ENCODE measurements at places on chromosomes 1 and 21.

DNA sequence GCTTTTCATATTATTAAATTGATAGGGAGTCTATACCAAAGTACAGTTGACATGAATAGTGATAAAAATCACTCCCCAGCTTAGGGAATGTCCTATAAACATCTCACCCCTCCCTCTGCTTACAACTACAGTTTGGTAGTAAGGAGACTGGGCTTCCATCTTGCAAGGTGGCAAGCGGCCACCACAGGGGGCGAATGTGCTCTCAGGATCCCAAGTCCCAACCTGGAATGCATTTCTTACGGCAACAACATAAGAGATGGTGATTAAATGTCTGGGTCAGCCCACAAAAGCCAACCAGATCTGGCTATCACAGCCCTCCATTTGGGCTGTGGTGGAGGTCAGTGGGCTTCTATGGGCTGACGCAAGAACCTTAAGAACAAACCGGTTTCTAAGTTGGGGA is 68.0 kb downstream of the SMYD2 start:
- no peak for DNase-seq

GRCh38 chr1:25256578-25256965 is 9.3 kb upstream of the RSRP1 start:
- DNase-seq: no peak

DNA sequence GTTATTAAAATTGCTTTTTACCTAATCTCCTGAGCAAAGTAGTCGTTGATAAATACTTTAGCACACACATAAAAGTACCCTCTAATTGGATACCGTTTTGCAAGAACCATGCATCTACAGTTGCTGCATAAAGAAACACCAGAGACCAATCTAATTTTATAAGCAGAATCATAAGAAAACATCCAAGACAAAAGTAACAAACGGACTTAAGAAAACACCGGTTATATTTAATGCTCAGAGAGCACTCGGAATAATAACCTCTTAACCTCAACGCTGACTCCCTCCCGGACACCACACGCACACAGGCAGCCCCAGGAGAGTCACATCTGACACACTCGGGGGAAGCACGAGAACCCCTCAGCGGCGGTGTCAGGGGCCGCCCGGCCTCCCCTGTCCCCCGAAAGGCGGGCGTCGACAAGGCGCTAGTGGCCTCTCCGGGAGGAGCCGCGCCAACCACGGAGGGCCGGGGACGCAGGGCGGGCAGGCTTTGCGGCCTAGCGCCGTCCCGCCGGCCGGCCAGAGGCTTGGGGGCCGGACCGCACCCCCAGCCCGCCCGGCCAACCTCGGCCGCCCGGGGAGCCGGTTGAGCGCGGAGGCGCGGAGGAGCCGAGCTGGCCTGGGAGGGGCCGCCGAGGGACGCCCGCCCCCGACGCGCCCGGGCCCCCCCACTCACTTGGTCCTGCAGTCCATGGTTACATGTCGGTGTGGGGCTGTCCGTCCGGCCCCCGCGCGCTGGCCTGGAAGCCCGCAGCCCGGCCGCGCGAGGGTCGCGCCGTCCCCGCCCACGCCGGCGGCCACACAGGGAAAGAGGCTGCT is 606 bp downstream of the DENND1B start:
- peak; percentile 18 for DNase-seq

DNA sequence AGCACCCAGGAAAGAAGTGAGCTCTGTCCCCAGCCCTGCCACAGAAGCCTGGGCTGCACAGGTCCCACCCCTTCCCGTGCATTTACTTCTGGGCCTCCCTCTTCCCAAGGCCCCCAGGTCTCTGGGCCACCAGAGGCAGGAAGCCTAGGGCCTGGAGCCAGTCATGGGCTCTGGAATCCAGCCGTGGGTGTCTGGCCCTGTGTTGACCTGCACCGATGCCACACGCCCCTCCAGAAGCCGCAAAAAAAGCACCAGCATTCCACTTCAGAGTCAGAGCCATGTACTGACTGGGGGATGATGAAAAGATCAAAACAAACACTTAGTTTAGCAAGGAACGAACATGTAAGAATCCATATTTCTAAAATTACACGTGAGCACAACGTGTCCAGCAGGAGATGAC is 141.7 kb downstream of the NPHP4 start:
- DNase-seq: no peak

GRCh38 chr1:112852276-112852675 is 103.7 kb downstream of the SLC16A1 start:
- no peak for DNase-seq

- DNase-seq: no peak
Measured at GRCh38 chr1:147600119-147601111, 59.1 kb downstream of the BCL9 start.

DNA sequence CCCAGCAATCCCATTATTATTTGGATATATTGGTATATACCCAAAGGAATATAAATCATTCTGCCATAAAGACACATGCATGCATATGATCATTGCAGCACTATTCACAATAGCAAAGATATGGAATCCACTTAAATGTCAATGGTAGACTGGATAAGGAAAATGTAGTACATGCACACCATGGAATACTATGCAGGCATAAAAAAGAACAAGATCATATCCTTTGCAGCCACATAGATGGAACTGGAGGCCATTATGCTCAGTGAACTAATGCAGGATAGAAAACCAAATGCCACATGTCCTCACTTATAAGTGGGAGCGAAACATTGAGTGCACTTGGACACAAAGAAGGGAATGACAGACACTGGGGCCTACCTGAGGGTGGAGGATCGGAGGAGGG is 24.6 kb downstream of the KAZN start:
- DNase-seq: no peak

DNA sequence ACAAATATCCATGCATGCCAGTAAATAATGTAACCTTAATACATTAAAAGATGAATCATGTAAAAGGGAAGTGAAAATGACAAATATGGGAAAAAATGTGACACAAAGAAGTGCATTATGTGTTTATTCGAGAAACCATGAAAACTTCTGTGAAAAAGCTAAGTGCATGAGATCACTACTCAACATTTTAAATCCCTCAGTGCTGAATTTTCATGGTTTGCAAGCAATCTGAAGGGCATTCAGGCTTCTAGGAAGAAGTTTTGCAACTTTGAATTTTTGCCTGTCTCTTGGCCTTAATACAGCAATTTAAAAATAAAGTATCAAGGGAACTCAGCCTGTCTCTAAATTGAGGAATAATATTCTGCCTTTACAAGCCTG is 78.2 kb downstream of the MAP3K7CL start:
- no peak for DNase-seq

GRCh38 chr1:36349241-36349671 is 25.8 kb upstream of the EVA1B start:
- DNase-seq: no peak

DNA sequence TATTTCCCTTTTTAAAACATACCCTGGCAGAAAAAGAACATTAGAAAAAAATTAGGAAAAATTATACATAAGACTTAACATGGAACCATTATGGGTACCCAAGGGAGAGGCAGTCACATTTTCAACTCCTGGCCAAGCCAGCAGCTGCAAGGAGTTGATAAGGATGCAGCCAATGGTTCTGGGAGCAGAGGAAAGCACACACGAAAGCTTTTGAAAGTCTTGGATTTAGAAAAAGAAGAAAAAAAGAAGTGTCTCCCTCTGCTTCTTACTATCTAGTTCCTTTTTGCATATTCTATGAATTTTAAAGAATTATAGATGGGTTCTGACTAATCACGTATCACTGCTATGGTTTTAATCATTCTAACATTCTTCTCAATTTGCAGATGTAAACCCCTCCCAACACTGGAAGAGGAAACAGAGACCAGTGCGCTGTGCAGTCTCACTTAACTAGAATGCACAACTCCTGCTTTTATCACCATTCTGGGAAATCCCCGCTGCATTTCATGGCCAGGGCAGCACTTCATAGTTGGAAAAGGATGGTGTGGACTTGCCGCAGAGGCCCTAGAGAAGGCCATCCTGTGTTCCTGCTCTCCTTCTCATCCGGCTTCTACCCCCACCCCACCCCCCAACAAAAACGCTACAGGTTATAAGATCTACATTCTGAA is 2.7 kb upstream of the CD58 start:
- DNase-seq: no peak
